ENCODE measurements at places on chromosomes 4 and X. TPM values are rescaled to one million over a fixed set of nuclear protein-coding genes. Genes with fewer than 3 reads are reported as not detected.

Gene OTC
- not detected for total RNA-seq

GRCh38 chr4:149910177-149910576, 94.5 kb upstream of the IQCM start:
- DNase-seq = no peak

Gene FREM3
- not detected for total RNA-seq

- DNase-seq = peak; percentile 85
Observed at GRCh38 chr4:102344954-102345794, at the start of gene SLC39A8. Gene SLC39A8, minus strand, starts transcription at chr4:102345482. Its CDS starts 820 bp downstream, at chr4:102344662.

DNA sequence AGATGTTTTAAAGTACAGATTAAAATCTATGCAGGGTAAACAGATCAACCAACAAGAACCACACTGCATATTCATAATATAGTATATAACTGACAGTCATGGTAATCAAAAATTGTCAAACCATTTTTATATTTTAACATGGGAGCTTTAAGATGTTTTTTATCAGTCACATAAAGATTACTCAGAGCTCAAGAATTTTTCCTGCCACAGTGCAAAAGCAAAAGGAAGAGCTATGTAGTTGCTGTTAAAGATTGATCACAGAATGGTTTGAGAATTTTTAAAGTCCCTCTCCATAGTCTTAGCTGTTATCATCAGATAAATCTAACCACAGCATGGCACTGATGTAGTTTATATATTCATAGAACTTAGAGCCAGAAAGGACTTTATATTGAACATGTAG, 8.5 kb downstream of the RAB9B start:
- DNase-seq = no peak

Gene VCX
- not detected for total RNA-seq

Gene RGN
- 32.9 TPM for total RNA-seq

DNA sequence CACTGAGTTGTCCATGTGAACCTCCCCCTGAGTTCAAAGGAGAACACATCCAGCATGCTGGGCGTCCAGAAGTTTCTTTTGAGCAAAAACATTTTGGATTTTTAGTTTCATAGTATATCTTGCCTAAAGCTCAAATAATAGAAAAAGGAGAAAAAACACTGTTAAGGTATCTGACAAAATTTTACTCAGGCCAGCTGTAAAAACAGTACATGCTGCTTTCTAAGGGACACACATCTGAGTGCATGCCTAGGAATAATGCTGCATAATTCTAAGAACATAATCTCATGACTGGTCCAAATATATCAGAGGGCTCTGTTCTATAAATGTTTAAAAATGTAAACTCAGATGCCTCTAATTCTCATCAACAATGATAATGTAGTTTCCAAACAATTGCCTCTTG, 561.3 kb upstream of the INTU start:
- no peak for DNase-seq

Gene MAOA
- total RNA-seq = 0.74 TPM

Gene MGARP
- 0.26 TPM for total RNA-seq

Gene NAP1L2
- 0.16 TPM for total RNA-seq

DNA sequence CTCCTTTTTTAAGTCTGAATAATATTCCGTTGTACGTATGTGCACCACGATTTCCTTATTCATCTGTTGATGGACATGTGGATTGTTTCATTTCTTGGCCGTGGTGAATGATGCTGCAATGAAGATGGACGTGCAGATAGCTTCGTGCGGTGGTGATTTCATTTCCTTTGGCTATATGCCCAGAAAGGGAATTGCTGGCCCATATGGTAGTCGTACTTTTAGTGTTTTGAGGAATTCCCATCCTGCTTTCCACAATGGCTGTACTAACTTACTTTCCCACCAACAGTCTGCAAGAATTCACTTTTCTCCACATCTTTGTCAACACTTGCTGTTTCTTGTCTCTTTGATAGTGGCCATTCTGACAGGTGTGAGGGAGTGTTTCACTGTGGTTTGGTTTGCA, 12.8 kb downstream of the ZFP42 start:
- DNase-seq = no peak

Gene IL15
- total RNA-seq = 0.37 TPM

Gene GAGE13
- total RNA-seq = not detected

Gene MAGEA2
- total RNA-seq = not detected

DNA sequence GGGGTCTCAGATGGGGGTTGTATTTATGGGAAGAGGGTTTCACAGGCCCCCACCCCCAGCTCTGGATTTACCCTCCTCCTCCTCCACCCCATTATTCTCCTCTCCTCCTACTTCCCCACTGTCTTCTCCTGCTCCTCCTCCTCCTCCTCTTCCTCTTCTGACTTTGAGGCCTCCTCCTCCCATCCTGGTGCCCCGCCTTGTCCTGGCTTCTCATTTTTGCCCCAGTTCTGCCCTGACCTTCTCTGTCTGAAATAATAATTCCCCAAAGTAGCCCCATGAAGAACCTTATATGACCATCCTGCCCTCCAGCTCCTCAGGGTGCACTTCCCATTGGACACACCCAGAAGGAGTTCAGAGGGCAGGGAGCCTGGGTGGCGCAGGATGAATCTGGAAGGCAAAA, 351.4 kb upstream of the GATB start:
- DNase-seq = no peak

Gene TREX2
- 0.61 TPM for total RNA-seq

DNA sequence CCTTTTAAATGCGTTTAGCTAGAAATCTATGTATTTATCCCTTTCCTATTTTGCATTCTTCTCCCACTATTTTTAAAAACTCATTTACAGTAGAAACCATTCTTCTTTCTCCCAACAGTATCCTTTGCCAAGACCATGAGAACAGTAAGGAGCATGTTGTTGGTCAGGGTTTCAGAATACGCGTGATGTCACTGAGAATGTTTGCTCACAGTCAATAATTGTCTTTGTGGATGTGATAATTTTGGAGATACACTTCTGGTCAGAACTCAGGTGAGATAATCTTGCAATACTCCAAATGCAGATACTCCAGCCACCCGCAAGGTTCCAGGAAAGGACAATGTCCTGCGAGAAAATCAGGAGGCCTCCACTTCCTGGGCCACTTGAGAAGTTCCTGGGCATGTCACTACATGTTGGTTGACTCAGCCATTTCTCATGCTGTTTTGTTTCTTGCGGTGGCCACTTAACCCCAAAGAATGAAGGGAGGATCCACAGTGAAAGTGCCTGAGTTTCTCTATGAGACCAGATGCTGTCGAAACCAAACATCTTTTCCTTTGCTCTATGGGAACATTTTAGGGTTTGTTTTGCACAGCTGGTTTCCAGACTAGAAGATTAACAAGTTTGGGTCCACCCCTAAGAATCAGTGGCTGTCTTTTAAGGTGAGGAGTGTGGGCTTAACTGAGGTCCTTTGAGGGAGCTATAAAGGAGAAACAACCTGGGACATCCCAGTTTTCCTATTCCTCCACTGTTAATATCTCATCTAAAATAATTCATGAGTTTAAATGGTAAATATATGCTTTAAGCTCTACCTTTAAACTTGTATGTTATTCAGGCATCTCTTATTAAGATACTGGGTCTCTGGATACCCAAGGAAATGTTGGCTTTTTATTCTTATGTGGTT, 116.0 kb downstream of the SOWAHB start:
- DNase-seq = peak; percentile 56

Gene EDA2R
- not detected for total RNA-seq

DNA sequence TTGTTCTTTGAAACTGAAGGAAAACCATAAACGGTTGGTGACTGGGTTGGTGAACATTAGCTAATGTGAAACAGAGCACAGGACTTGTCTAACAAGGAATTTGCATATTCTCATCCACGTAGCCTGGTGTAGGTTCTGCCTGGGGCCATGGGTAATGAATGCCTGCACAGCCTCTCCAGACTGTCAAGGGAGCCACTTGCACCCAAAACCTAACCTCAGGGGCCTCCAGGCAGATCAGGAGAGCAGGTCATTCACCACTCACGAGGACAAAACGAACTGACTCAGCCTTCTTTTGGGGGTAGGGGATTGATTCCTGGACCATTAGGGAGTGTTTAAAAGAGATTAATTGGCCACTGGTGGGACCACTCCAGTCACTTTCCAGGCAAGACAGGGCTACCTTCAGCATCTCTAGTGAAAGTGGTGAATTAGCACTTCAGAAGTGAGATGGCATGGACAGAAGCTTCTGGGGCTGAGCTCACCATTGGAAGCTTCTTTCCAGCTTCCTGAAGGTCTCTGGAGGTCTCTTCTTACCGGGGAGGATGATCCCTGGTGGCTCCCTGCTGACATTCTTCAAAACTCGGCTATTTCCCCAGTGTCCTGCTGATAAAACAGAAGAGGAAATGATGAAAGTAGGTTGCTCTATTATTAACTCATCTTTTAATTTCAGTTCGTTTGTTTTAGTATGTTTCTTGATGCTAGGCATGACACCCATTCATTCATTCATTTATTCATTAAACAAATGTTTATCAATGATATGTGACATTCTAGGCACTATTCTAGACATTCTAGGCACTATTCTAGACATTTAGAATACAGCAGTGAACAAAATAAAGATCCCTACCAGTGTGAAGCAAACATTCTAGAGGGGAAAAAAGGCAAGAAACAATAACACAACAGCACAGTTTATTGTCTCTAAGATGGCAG, 104.5 kb upstream of the LNX1 start:
- no peak for DNase-seq

Gene ABCD1
- 4.3 TPM for total RNA-seq

GRCh38 chr4:129394635-129395034, 298.7 kb downstream of the C4orf33 start:
- no peak for DNase-seq

Gene RASSF6
- total RNA-seq = 2.4 TPM

Gene ADH1C
- 0.23 TPM for total RNA-seq

Gene ETDB
- total RNA-seq = not detected

Gene DSPP
- total RNA-seq = not detected

DNA sequence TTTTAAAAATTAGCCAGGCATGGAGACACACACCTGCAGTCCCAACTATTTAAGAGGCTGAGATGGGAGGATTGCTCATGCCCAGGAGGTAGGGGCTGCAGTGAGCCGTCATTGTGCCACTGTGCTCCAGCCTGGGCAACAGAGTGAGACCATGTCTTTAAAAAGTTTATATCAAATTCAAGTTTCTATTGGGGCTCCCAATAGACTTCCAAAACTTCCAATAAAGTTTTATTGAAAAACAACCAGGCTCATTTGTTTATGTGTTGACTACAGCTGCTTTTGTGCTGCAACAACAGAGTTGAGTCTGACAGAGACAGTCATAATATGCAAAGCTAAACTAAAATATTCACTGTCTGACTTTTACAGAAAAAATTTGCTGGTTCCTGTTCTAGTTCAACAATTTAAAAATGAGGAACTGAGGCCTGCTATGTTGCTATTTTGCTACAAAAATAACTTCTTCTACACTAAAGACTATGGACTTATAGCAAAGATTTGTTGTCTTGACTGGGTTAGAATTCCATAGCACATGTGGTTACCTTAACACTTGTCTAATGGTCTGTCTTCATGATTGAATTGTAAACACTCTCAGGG, 63.3 kb upstream of the RELL1 start:
- DNase-seq = no peak

- no peak for DNase-seq
Observed at GRCh38 chr4:51923343-51923742, 80.4 kb downstream of the DCUN1D4 start.

DNA sequence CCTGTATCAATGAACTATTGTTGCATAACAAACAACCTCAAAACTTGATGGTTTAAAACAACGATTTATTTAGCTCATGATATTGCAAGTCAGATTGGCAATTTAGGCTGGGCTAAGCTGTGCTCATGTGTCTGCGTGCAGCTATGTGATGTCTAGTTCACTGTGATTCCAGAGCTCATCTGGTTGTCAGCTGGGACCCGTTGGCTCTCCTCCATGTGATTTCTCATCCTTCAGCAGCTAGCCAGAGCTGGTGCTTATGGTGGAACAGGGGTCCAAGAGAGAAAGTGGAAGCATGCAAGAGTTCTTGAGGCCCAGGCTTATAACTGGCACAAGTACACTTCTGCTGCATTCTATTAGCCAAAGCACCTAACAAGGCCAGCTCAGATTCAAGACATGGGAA, 28.8 kb upstream of the TRPC3 start:
- DNase-seq = no peak

DNA sequence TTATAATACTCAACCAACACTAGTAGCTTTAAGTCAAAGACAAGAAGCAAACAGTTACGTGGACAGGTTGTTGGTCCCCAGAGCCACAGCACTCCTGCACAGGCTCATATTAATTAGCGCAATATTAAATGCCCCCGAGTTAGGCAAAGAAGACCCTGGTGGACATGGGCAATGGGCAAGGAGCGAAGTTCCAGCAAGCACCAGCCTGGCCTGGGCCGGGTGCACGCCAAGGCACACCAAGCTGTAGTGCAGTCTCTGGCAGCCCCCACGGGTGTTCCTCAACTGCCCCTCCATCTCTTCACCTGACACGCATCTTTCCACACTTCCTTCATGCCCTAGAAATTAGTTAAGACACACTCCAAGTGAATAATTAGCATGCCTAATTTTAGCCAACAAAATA, 20.1 kb downstream of the FAT1 start:
- no peak for DNase-seq

DNA sequence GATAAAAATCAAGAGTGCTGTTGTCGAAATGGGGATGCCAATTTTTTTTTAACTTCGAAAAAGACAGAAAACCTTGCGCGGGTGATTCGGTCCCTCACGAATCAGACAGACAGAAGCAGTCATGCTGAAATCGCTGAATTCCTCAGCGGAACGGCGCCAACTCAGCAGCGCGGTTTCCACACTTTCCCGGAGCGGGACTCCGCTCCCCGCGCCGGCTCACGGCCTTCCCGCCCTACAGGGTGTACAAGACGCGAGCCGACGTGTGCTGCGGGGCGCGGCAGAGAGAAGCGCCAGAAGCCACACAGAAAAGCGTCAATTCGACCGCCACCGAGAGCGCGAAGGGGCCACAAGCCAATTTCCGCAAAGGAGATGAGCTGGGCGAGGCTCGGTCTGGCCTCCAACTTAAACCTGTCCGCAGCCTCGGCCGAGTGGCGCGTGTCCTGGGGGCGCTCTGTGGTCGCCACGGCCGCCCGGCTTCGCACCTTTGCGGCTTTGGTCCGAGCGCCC, 1.3 kb downstream of the NEXMIF start:
- no peak for DNase-seq

DNA sequence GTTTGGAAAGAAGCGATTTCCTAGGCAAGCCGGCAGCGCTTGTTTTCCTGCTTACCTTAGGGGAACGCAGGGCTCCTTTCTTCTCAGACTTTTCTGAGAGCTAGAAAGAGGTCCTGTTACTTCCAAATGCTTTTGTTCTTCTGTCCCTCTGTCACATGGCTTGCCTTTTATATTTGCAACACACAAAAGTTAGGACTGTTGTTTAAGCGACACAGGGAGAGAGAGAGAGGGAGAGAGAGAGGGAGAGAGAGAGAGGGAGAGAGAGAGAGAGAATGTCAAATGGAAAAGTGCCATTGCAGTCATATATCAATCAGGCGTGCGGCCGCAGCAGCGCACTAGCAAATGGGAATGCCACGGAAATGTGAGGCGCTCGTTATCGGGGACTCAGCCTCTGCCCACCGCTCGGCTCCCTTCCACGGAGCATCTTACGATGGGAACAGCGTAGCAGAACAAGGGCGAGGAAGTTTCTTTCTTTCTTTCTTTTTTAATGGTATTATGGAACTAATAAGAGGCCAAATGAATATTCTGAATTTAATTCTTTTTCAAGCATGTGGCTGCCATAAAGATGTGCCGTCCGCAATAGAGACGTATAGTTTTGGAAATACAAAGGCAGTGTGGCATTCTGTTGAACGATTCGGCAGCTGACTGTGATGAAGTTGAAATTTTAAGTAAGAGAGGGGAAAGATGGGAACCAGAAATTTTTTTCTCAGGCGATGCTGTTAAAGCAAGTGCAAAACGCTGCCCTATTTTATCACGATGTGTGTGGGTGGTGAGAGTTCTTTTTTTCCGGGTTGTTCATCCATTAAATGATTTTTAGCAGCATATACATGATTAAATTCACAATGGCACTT, at the start of gene NDP:
TSS of gene NDP (minus strand) at position 142 of the 851 bp plus-strand sequence. CDS start 14,745 bp downstream, outside the sequence.
- peak; percentile 3 for DNase-seq
